ENCODE measurements at places on chromosomes 12 and 14.
A peak's percentile ranks its signal among the peaks of the same experiment; 100 is the strongest.

- H3K4me3 ChIP-seq: no peak overlapping the region
- H3K4me1 ChIP-seq: peaks cover 7% of the 10 kb centered on the region
- no peak for DNase-seq
- H3K36me3 ChIP-seq: peaks cover 1% of the 10 kb centered on the region
- no peaks in the 10 kb centered on the region for H3K27me3 ChIP-seq
- H3K27ac ChIP-seq: no peak overlapping the region
Measured at GRCh38 chr12:32032205-32032810, 73.1 kb downstream of the RESF1 start.

DNA sequence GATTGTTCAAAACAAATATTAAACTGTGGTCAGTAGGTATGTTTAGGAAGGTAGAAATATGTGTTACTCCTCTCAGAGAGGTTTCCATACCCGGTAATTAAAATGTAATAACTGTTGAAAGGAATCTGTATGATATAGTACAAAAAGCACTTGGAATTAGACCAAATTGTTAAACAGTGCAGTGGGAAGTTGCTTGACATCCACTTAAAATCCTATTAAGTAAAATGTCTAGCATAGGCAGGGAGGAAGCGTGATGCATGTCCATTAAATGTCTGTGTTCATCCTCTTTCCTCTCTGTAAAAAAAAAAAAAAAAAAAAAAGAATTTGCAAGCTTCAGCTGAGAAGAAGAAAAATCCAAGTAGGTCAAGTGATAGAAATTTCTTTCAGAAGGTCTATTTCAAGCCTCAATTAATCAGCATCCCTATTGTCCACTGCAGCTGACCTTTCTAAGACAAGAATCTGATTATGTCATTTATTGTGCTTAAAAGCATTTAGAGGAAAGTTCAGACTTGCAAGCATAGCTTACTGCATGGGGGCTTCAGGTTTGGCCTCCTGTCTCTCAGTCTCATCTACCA, 265.6 kb upstream of the RGS6 start:
- H3K4me1 ChIP-seq: peaks cover 9% of the 10 kb centered on the region
- H3K27me3 ChIP-seq: no peaks in the 10 kb centered on the region
- DNase-seq: no peak
- H3K27ac ChIP-seq: no peak overlapping the region
- H3K4me3 ChIP-seq: no peak overlapping the region

- H3K27ac ChIP-seq: no peak overlapping the region
- peaks cover 15% of the 10 kb centered on the region for H3K36me3 ChIP-seq
- peaks cover 42% of the 10 kb centered on the region for H3K4me1 ChIP-seq
Measured at GRCh38 chr14:92563359-92563758, 49.8 kb downstream of the RIN3 start.

DNA sequence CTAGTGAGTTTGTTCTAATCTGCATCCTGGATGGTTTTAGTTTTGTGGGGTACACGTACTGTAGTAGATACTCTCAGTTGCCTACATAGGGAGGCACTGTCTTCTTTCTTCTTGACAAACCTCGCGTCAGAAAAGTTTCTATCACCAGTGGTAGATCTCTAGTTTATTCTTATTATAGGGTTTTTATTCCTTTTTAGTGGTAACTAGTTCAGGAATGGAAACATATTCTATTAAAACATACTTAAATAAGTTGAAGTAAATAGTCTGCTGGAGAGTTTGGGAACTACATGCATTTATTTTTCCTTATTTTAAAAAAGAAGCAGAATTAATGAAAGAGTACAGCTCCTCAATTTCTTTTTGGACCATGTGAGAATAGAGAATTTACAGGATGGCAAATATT, 33.6 kb upstream of the OR9K2 start:
- H3K27ac ChIP-seq: no peak overlapping the region
- H3K4me1 ChIP-seq: no peaks in the 10 kb centered on the region
- H3K36me3 ChIP-seq: no peaks in the 10 kb centered on the region
- DNase-seq: no peak
- peaks cover 10% of the 10 kb centered on the region for H3K27me3 ChIP-seq

DNA sequence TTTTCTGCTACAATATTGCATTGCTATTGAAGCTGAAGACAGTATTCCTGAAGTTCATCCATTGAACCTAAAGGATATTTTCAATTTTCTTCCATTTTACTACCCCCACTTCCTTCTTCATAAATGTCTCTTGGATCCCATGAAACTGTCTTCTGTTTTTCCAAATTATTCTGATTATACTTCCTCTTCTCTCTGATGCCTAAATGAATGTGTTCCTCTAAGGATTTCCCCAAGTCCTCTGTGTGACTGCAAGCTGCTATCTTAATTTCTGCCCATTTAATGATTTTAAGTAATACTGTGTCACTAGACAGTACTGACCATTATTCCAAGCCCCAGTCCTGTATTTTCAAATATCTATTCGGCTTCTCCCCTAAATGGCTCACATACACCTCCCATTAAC, 102.9 kb downstream of the TAOK3 start:
- H3K27ac ChIP-seq: no peak overlapping the region
- no peaks in the 10 kb centered on the region for H3K36me3 ChIP-seq
- no peak for DNase-seq
- no peaks in the 10 kb centered on the region for H3K27me3 ChIP-seq
- peaks cover 8% of the 10 kb centered on the region for H3K4me1 ChIP-seq

- no peak for DNase-seq
- no peaks in the 10 kb centered on the region for H3K27me3 ChIP-seq
- H3K4me3 ChIP-seq: no peak overlapping the region
- H3K4me1 ChIP-seq: no peaks in the 10 kb centered on the region
- no peaks in the 10 kb centered on the region for H3K36me3 ChIP-seq
Measured at GRCh38 chr12:80684077-80684495, 23.3 kb upstream of the MYF6 start.

GRCh38 chr12:25123126-25123525, 71.8 kb downstream of the DNAI7 start:
- no peak for DNase-seq
- peaks cover 6% of the 10 kb centered on the region for H3K4me1 ChIP-seq
- H3K27ac ChIP-seq: no peak overlapping the region
- no peak overlapping the region for H3K4me3 ChIP-seq
- H3K27me3 ChIP-seq: peaks cover 3% of the 10 kb centered on the region
- no peaks in the 10 kb centered on the region for H3K36me3 ChIP-seq

DNA sequence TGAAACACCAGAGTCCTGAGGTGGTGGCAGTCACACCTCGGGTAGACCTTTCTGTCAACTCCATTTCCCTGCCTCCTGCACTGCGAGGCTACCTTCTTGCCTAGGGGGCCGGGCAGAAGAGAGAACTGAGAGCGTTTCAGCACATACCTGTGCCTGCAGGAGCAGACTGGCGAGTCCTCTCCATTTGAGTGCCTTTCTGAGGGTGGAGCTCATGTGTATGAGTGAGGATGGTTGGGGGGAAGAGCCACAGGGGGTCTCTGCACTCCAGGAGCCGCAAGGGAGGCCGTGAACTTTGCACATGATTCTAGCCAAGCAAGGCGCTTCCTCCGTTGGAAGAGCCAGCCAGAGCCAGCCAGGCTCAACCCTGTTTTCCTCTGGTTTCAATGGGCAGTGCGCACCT, 31.0 kb upstream of the CCND2 start:
- H3K27me3 ChIP-seq: peaks cover 6% of the 10 kb centered on the region
- H3K4me1 ChIP-seq: peaks cover 14% of the 10 kb centered on the region
- no peak overlapping the region for H3K4me3 ChIP-seq
- no peak overlapping the region for H3K27ac ChIP-seq
- H3K36me3 ChIP-seq: no peaks in the 10 kb centered on the region

- peaks cover 11% of the 10 kb centered on the region for H3K4me1 ChIP-seq
- H3K4me3 ChIP-seq: no peak overlapping the region
- no peak overlapping the region for H3K27ac ChIP-seq
Measured at GRCh38 chr14:103552846-103553210, 9.6 kb downstream of the BAG5 start.

DNA sequence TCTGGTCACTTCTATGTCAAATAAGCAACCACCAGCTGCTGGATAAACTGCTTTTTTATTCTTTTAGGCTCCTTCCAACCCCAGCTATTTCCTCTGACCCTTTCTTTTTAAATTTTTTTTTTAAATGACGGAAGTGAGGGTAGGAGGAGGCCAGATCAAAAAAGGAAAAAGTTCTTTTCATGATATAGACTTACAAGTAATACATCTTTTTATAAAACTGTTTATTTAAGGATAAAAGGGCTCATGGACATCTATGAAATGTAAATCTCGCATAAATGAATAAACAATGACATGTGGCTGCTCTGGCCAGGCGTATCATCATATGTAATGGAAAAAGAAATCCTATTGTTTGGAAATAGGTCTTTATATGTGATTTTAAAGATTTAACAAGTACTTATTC, 169.0 kb upstream of the ATP2B1 start:
- no peaks in the 10 kb centered on the region for H3K27me3 ChIP-seq
- H3K27ac ChIP-seq: no peak overlapping the region
- DNase-seq: no peak
- no peak overlapping the region for H3K4me3 ChIP-seq

GRCh38 chr14:37369425-37369824, 171.7 kb downstream of the MIPOL1 start:
- no peaks in the 10 kb centered on the region for H3K4me1 ChIP-seq
- no peak overlapping the region for H3K4me3 ChIP-seq
- no peaks in the 10 kb centered on the region for H3K27me3 ChIP-seq
- H3K27ac ChIP-seq: no peak overlapping the region
- no peaks in the 10 kb centered on the region for H3K36me3 ChIP-seq

- no peak overlapping the region for H3K4me3 ChIP-seq
- peak; percentile 27 for DNase-seq
- H3K36me3 ChIP-seq: no peaks in the 10 kb centered on the region
- no peak overlapping the region for H3K27ac ChIP-seq
Measured at GRCh38 chr12:10497602-10498001, 8.1 kb upstream of the EIF2S3B start.

DNA sequence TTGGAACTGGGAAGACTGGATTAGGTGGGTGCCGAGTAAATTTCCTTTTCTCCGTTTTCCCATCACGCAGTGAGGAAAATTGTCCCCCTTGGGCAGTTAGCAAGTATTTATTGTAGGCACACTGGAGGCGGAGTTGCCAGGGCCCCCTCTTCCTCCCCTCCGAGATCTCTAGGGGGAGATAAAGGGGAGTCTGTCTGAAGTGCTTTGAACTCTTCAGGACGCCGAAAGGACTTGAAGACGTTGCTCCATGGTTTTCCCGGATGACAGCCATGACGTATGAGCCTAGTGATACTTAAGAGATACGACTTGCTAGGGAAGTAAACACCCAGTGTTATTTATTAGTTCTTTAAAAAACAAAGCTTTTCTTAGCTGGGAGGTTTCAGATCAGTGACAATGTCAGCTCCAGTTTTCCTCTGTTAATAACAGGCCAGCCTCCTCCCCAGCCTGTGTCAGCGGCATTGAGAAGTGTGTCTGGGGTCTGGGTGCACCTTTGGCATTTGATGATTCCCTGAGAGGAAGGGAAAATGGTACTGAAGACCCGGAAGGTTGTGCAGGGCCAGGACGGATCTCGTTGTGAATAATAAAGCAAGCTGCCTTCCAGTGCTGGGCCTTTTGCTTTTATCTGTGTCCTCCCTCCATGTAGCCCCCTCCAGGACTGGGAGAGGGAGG, 78.7 kb downstream of the TSPAN9 start:
- no peaks in the 10 kb centered on the region for H3K36me3 ChIP-seq
- no peak for DNase-seq
- H3K27ac ChIP-seq: no peak overlapping the region
- peaks cover 3% of the 10 kb centered on the region for H3K27me3 ChIP-seq
- no peak overlapping the region for H3K4me3 ChIP-seq
